Pericardium fibroblast (primary cell): ENCODE measurements at places on chromosomes 3 and 15. TPM values are rescaled to one million over a fixed set of nuclear protein-coding genes. Genes with fewer than 3 reads are reported as not detected.

Gene FGD5
- total RNA-seq = 1.2 and 1.8 TPM in 2 replicates

Gene STRIT1
- not detected in 2 replicates for total RNA-seq

Gene NRG4
- under 0.01 TPM in 1 of 2 replicates, not detected in the other for total RNA-seq

Gene FANCD2OS
- total RNA-seq = not detected in 2 replicates

Gene EIF4E3
- 2.2 and 5.3 TPM in 2 replicates for total RNA-seq

Gene PPP1R14D
- total RNA-seq = not detected in 2 replicates

Gene SERINC4
- total RNA-seq = not detected in 2 replicates

Gene SUCNR1
- not detected in 2 replicates for total RNA-seq

Gene SLC7A14
- 0.60 and 2.8 TPM in 2 replicates for total RNA-seq

Gene SPTSSB
- not detected in 2 replicates for total RNA-seq

Gene GP5
- total RNA-seq = under 0.01 TPM in 1 of 2 replicates, not detected in the other

Gene HES1
- total RNA-seq = 4.3 and 17.6 TPM in 2 replicates

Gene PTPRG
- total RNA-seq = 67.2 and 76.8 TPM in 2 replicates

Gene SLC4A7
- 12.8 and 14.8 TPM in 2 replicates for total RNA-seq
